Activated CD4-positive, alpha-beta T cell treated with anti-CD3 and anti-CD28 coated beads for 1 hour (primary cell): ENCODE measurements at places on chromosomes 1 and 21.

- no peak for DNase-seq
Measured at GRCh38 chr1:5688081-5689077, 303.8 kb downstream of the NPHP4 start.

DNA sequence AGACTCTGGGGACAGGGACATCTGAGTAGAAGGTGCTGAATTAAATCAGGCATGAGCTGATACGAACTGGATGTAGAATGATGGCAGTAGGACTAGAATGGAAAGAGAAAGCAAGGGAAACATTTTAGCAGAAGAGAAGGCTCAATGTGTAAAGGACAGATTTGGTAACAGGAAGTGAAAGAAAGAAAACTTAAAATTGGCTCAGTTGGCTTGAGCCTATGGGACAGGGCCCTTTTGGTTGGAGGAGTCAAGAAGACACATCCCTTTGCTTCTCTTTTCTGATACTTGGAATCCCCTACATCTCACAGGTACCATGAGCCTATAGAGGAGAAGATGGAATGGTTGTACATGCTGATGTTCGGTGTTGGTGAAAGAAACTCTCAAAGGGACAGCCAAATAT, 300.6 kb upstream of the PLXNA2 start:
- DNase-seq, result no peak

DNA sequence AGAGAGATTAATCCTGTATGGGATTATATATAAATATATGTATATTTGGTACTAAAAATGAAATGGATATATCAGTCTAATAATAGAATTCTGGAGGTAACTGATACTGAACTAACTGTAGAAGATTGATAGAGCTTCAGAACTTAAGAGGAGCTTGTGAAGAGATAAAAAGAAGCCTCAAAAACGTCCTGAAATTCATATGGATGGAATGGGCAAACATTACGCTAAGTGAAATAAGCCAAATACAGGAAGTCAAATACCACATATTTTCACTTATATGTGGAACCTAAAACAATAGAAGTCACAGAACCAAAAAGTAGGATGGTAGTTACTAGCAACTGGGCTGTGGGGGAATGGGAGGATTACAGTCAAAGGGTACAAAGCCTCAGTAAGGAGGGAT, 36.0 kb upstream of the ADGRL4 start:
- DNase-seq, result no peak

- no peak for DNase-seq
Measured at GRCh38 chr1:21305900-21306189, 15.6 kb upstream of the ECE1 start.

DNA sequence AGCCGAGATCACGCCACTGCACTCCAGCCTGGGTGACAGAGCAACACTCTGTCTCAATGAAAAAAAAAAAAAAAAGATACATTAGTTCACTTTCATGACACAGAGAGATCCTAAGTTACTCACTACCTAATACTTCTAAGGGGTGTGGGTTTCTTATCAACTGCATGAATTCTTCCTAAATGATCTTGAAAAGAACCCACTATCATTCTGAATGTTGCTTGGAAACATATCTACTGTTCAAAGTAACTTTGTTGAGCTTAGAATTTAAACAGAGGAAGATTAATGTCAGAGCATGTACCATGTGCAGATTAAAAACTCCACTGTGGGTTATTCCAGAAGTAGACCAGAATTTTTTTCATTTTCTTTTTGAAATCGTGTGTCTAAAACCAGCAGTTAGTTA, 241.5 kb downstream of the LTN1 start:
- DNase-seq, result no peak

DNA sequence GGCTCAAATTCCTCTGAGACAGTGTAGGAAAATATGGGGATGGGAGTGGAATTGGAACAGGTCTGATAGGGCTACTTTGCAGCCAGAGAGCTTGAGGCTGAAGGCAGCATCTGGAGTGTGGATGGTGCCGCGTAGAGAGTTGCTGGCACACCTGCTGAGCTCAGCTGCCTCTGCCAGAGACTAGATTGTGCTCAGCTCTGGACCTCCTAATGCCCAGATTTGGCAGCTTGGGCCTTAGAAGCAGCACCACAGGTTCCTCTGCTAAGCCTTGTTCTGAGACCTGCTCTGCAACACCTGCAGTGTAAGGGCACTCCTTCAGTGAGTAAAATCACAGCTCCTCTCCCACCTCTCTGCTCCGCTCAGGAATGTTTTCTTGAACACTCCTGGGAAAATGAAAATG, 23.3 kb downstream of the ACOT11 start:
- no peak for DNase-seq

DNA sequence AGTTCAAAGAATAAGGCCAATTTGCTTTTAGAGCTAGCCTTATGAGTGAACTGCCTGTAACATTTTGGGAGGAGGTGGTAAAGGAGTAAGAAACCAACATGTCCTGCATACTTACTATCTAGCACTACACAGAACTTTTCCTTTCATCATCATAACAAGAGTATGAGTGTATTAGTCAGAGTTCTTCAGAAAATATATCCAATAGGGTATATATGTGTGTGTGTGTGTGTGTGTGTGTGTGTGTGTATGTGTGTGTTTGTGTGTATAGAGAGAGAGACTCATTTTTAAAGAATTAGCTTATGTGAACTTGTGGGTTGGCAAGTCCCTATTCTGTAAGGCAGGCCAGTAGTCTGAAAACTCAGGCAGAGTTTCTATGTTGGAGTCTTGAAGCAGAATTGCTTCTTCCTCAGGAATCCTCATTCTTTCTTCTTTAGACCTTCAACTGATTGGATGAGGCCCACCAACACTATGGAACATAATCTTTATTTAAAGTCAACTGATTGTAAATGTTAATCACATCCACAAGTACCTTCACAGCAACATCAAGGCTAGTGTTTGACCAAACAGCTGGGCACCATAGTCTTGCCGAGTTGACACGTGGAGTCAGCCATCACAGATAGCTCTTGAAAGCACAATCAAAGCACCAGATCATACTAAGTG, 121.9 kb downstream of the CYYR1 start:
- DNase-seq, result no peak

DNA sequence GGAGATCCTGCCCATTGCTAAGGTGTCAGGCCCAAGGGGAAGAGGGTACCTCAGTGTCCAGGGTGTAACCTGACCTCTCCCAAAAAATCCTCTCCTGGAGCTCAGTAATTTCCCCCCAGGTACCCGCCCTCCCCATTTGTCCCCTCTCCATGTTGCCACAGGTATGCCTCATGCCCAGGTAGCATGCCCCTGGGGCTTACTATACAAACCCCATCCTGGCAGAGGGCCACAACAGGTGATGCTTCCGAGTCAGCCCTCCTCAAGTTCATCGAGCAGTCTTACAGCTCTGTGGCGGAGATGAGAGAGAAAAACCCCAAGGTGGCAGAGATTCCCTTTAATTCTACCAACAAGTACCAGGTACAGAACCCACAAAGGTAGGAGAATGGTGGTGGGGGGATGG, 15.7 kb downstream of the ATP1A4 start:
- no peak for DNase-seq

DNA sequence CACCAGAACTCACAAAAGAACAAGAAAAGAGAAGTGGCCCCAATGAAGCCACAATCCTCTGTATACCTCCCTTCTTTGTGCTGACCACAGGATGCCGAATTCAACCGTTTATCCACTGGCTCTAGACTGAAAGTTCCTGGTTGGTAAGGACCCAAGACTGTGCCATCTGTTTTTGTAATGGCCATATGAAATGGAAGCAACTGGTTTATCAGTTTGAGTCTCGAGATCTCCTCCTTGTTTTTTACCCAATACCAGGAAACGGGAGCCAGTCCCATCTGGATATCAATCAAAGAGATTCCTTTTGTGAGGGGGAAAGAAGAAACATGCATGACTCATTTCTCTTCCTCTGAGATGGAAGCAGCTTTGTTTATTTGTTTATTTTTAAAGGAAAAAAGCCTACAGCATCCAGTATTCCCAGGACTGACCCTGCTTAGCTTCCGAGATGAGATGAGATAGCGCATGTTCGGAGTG, 32.4 kb upstream of the ZNF124 start:
- DNase-seq, result no peak

DNA sequence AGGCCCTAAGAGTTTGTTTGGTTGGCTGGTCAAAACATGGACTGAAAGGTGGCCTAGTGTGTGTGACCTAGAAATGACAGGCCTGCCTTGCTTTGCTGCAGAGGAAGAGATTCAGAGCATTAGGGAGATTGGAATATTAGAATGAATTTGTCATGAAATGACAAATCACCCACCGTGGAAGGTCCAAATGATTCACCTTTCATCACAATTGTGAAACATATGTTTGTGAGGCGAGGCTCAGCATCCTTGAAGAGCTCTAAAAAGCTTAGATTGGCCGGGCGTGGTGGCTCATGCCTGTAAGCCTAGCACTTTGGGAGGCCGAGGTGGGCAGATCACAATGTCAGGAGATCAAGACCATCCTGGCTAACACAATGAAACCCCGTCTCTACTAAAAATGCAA, 5.5 kb downstream of the LCE1B start:
- no peak for DNase-seq

- DNase-seq, result peak; percentile 61
Measured at GRCh38 chr1:209769171-209769904, 13.5 kb downstream of the TRAF3IP3 start.

DNA sequence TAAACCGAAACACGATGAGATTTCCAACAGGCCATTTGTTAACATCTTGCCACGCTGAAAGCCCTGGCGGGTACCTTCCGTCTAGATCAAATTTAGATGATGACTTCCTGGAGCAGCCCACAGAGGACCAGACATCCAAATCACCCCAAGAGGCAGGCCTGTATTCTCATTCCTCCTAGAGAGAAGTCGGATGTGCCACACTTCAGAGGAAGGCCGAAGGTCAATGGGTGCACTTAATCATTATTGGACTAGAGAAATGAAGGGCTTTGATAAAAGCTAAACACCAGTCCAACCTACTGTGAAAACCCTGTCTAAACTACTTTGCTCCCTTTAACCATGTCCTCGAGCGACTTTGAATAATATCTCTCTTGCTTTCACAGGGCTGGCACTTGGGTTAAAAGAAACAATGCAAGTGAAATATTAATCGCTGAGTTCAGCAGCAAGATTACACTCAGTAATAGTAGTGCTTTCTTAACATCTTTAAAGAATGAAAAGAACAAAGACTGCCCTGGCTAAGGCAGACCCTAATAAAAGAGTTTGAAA, 76.5 kb downstream of the BCAR3 start:
- DNase-seq, result no peak

- DNase-seq, result no peak
Measured at GRCh38 chr1:216881695-216882094, 158.5 kb upstream of the ESRRG start.

GRCh38 chr1:26557008-26557407, 27.4 kb downstream of the RPS6KA1 start:
- DNase-seq, result no peak

DNA sequence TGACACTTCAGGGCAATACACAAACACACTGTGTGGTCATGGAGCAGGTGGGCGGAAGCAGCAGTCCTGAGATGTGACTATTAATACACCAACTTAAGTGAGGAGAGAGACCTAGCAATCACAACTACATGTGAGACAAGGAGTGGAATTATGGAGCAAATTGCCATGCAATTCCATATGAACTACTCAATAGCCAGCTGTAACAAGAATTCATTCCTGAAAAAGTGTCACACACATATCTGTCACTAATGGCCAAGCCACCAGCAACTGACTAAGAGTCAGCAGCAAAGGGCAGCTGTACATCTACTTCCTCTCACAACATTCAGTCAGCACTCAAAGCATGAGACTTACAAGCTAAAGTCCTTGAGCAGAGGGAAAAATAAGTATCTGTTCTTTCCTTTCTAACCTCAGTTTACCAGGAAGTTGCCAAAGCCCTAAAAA, 46.2 kb downstream of the GPR3 start:
- DNase-seq, result no peak

GRCh38 chr1:98674075-98674781, 12.7 kb downstream of the SNX7 start:
- no peak for DNase-seq

DNA sequence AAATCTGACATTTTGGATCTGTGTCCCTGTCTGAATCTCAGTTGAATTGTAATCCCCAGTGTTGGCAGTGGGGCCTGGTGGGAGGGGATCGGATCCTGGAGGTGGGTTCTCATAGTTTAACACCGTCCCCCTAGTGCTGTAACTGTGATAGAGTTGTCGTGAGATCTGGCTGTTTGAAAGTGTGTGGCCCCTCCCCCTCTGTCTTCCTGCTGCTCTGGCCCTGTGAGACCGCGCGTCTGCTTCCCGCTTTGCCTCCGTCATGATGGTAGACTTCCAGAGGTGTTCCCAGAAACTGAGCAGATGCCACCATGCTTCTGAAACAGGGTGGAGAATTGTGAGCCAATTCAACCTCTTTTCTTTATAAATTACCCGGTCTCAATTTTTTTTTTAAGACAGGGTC, 25.0 kb downstream of the AGPAT3 start:
- DNase-seq, result no peak

- DNase-seq, result no peak
Measured at GRCh38 chr1:116902027-116902426, 7.7 kb upstream of the PTGFRN start.

- DNase-seq, result no peak
Measured at GRCh38 chr1:246591504-246591903, 25.2 kb downstream of the CNST start.
